Aorta (tissue), 5 donors: ENCODE measurements at places on chromosomes 6 and 20. TPM values are rescaled to one million over a fixed set of nuclear protein-coding genes. Genes with fewer than 3 reads are reported as not detected.

The FAM184A gene
- 3.8 TPM for total RNA-seq

The FKBP5 gene
- total RNA-seq, result 25.1 TPM

DNA sequence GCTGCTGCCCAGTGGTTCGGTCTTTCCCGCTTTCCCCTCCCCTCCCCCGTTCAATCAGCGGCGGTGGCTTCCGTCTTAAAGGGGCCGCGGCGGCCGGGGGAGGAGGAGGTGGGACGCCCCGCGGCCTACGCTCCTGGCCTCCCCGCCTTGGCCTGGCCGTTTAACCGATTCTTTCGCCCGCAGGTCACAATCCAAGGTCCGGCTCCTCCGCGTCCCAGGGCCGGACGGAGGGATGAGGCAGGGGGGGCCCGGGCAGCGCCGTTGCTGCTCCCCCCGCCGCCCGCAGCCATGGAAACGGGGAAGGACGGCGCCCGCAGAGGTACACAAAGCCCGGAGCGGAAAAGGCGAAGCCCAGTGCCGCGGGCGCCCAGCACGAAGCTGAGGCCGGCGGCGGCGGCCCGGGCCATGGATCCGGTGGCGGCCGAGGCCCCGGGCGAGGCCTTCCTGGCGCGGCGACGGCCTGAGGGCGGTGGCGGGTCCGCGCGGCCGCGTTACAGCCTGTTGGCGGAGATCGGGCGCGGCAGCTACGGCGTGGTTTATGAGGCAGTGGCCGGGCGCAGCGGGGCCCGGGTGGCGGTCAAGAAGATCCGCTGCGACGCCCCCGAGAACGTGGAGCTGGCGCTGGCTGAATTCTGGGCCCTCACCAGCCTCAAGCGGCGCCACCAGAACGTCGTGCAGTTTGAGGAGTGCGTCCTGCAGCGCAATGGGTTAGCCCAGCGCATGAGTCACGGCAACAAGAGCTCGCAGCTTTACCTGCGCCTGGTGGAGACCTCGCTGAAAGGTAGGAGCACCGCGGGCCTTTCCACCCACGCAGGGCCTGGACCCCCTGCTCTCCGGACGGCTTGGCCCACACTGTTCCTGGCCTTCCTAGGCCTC lies 1.2 kb downstream of the STK35 start:
- H3K36me3 ChIP-seq, result no peaks in the 10 kb centered on the region
- peak overlapping the region; percentile 58 for H3K27ac ChIP-seq
- peak overlapping the region; percentile 52 for H3K4me3 ChIP-seq
- peak; percentile 96 for DNase-seq
- no peaks in the 10 kb centered on the region for H3K27me3 ChIP-seq

The BHLHE23 gene
- not detected for total RNA-seq
